Activated CD8-positive, alpha-beta memory T cell treated with anti-CD3 and anti-CD28 coated beads for 1 hour (primary cell): ENCODE measurements at places on chromosomes 12 and 14.

GRCh38 chr12:20039562-20039961 is 328.8 kb upstream of the PDE3A start:
- DNase-seq = no peak

- no peak for DNase-seq
Observed at GRCh38 chr14:23670481-23670880, 34.3 kb downstream of the DHRS2 start.

DNA sequence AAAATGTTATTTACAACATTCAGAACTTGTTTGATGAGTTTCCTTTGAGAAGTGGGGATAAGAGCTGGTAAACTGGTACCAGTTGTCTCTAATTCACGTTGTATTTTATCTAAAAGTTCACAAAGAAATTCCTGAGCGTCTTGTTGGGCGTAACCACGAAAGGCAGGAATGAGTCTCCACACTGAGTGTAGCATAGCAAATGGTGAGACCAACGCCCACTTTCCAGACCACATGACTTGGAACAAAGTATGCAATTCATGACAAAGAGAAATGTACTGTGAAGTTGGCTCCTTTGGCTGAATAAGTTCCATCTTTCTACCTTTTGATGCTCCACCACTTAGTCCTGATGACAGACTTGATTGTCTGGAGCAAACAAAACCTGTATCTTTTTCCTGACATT is 18.4 kb downstream of the USP44 start:
- DNase-seq = no peak

DNA sequence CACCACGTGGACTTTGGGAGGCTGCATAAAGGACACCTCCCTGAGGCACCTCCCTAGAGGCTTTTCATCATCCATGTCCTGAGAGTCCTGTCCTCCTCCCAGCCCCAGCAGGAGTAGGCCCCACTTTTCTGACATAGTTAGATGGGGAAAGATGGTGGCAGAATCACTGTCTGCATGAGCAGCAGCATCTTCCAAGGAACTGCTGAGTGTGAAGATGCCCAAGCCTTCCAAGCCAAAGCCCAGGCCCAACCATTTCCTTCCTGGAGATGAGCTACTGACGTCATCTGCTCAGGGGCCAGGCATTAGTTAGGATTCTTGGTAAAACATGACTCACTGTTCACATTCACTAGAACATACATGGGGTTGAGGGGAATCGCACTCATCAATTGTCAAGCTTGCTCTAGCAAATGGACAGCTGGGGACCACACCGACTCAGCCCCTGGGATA is 37.3 kb downstream of the VDR start:
- no peak for DNase-seq

GRCh38 chr12:6778574-6779550 is 6.5 kb downstream of the LAG3 start:
- peak; percentile 74 for DNase-seq

DNA sequence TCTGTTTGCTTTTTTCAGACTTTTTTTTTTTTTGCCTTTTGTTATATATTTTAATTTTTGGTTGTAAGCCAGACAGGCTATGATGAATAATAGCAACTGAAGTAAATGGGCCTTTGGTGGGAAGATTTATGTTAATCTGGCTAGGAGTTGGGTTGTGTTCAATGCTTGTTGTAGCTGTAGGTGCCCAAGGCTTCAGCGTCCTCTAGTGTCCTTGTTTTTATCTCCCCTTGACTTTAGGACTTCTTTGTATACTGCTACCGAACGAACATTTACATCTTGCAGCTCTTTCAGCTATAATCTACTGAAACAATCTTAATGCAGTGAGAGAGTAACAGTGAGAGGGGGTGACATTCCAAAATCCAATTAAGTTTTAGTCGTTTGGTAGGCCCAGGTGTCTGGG is 848.4 kb upstream of the FBXO33 start:
- DNase-seq = no peak
